CD8-positive, alpha-beta memory T cell (primary cell): ENCODE measurements at places on chromosomes 2 and 18.

DNA sequence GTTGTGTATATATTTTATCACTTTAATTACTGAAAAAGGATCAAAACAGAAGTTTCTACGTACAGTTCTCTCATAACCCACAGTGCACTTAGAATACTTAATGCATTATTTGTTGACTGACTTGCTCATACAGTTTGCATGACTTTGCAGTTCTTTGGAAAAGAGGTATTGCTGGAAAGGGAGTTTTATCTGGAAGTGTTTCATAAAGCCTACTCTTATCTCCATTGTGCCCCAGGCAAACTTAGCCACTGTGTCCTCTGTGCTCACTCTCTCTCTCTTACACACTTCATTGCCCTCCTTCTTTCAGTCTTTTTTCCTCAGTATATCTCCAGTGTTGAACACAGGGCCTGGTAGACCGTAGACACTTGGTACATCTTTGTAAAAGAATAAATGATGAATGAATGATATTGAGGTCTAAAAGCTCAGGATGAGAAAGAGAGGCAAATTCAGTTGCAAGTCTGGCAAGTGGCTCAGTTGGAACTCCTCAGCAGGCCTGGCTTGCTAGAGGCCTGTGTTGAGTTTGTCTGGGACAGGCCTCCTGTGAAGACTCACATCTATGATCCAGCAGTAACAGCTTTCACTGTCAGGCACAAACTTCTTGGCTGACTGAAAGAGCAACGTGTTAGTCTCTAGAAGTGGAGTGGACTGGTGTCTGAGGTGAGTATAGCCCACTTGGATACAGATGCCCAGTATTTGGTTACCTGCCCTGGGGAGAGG is 56.1 kb downstream of the SETBP1 start:
- no peak for DNase-seq

- DNase-seq = no peak
Measured at GRCh38 chr2:98028101-98028561, 32.4 kb upstream of the TMEM131 start.

DNA sequence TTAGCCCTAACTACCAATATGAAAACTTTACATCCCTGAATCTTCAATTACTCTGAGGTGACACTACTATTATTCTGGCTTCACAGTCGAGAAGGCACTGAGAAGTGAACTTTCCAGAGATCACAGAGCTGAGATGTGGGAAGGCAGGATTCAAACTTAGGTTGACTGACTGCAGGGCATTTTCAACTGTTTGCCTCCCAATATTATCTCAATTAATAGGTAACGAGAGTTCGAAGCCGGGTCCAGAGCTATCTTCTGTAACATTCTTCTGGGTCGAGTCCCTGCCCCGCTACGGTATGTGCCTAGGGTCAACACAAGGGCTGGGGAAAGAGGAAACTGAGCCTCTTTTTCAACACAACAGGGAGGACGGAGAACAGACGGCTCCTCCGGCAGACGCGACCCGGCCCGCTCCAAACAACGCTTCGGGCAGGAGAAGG is 740 bp downstream of the CHMP3 start:
- DNase-seq = no peak

DNA sequence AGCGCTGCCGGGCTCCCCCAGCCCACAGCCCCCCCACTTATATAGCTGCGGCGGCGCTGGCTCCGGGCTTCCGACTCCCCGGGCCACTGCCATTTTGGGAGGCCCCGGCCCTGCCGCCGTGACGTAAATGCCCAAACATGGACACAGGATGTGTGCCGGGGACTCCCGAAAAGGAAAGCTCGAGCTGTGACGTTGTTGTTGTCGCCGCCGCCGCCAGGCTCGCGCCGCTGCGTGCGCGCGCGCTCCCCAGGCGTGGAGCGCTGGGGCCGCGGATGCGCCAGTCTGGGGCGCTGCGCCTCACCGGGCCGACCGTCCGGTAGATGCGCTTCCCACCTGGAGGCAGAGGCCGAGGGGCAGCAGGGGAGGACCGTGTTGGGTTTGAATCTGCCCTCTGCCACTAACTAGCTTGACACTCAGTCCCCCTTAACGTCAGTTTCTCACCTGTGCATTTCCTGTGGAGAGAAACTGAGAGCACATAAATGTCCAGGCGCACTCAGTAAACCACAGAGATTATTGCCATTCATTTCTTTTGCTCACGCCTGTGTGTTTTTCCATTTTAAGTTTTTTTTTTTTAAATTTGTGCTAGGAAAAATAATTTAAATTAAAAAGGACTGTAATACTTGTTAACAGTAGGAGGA is at the start of gene EGR4:
Gene EGR4 (minus strand): TSS at position 15 of the 638 bp plus-strand sequence. CDS start 231 bp downstream, outside the sequence.
- DNase-seq = peak; percentile 85

- no peak for DNase-seq
Measured at GRCh38 chr2:177708660-177709444, 316.3 kb downstream of the AGPS start.

GRCh38 chr2:104043864-104044263 is 810.1 kb upstream of the POU3F3 start:
- DNase-seq = no peak

DNA sequence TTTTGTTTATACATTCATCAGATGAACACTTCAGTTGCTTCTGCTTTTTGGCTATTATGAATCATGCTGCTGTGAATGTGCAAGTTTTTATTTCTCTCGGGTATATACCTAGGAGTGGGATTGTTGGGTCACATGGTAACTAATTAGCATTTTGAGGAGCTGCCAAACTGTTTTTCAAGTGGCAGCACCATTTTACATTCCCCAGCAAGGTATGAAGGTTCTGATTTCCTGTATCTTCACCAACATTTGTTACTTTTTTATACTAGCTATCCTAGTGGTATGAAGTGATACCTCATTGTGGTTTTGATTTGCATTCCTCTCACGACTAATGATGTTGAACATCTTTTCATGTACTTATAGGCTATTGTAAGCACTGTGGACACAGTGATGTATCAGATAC is 53.9 kb downstream of the DYNC1I2 start:
- DNase-seq = no peak

- DNase-seq = no peak
Measured at GRCh38 chr2:208329485-208329884, 63.4 kb downstream of the PIKFYVE start.

- no peak for DNase-seq
Measured at GRCh38 chr18:64713284-64713683, 564.4 kb upstream of the LINC00305 start.

DNA sequence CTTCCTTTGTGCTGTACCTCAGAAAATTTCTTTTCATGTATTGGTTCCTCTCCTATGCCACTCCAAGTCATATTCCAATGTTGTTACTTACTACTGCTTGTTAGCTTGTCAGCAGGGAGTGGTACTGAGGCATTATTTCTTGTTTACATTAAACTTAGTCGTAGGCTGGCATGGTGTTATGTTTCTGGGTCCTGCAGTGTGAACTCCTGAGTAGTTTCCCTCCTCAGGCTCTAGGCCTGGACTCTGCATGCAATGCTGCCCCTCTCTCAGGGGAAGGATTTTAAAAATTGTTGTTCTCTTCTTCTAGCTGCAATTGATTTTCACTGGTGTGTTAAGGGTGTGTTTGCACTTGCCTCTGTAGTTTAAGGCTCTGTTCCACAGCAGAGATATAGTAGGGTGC is 671.6 kb downstream of the PLCL1 start:
- no peak for DNase-seq

- no peak for DNase-seq
Measured at GRCh38 chr2:32478889-32479620, 122.2 kb downstream of the BIRC6 start.

GRCh38 chr2:31397094-31397493 is 17.4 kb downstream of the XDH start:
- DNase-seq = no peak

GRCh38 chr2:149601141-149601796 is 13.7 kb upstream of the MMADHC start:
- DNase-seq = no peak

GRCh38 chr2:215460682-215461382 is 25.0 kb upstream of the FN1 start:
- no peak for DNase-seq

DNA sequence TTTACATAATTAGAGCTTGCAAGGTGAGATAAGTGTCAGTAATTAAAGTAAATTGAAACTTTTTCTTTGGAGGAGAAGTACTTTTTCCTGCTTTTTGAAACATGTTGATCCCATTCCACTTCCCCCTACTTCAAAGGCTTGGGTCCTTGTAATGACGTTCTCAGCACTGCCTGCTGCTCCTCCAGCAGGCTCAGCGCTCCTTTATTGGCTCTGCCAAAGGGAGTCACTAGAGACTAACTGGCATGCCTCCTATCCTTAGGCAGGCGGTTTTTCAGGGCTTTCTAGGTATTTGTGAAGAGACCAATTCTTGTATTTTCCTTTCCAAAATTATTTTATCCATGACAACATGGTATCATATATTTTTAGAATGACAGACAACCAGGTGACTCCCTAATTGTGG is 43.9 kb upstream of the ACADL start:
- no peak for DNase-seq

GRCh38 chr2:168593713-168594112 is 137.6 kb downstream of the CERS6 start:
- no peak for DNase-seq

DNA sequence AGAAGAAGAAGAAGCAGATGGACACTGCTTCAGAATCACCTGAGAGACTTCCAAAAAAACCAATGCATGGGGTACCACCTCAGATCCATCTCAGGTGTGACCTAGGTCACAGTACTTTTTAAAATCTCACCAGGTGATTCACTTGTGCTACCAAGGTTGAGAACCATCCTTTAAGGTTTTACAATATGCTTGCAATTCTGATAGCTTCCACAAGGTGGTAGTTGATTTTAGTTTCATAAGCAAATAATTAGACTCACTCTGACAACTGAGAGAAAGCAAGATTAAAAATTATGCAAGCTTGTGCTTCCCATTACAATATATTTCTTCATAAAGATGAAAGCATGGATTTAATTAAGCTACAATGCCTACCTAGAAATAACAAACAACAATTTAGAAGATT is 355.1 kb downstream of the EN1 start:
- DNase-seq = no peak

- DNase-seq = no peak
Measured at GRCh38 chr2:60007671-60008070, 545.8 kb downstream of the BCL11A start.

DNA sequence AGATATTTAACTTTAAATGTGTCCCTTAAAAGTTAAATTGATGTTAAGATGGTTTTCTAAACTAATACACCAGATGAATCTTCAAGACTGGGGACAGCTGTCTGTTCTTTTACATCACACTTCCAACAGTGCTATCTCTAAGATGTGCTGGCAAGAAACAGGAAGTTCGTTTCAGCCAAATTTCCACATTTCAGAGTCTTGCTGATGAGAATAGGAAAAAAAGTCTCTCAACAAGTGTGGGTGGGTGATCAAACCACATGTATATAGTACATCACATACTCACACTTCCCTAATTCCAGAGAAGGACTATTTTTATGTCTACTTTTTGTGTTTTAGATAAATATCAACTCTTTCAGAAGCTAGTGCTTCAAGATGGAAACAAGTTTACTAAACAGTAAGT is 1712.8 kb upstream of the TMEFF2 start:
- no peak for DNase-seq

- no peak for DNase-seq
Measured at GRCh38 chr2:227214622-227215041, 50.2 kb downstream of the COL4A3 start.

- DNase-seq = no peak
Measured at GRCh38 chr18:59633961-59634485, 63.2 kb downstream of the CCBE1 start.

- no peak for DNase-seq
Measured at GRCh38 chr18:45782662-45783061, 42.8 kb upstream of the SIGLEC15 start.

GRCh38 chr18:21064347-21064746 is 47.3 kb downstream of the ROCK1 start:
- no peak for DNase-seq

- DNase-seq = no peak
Measured at GRCh38 chr2:85987266-85988174, 98.7 kb upstream of the ST3GAL5 start.

DNA sequence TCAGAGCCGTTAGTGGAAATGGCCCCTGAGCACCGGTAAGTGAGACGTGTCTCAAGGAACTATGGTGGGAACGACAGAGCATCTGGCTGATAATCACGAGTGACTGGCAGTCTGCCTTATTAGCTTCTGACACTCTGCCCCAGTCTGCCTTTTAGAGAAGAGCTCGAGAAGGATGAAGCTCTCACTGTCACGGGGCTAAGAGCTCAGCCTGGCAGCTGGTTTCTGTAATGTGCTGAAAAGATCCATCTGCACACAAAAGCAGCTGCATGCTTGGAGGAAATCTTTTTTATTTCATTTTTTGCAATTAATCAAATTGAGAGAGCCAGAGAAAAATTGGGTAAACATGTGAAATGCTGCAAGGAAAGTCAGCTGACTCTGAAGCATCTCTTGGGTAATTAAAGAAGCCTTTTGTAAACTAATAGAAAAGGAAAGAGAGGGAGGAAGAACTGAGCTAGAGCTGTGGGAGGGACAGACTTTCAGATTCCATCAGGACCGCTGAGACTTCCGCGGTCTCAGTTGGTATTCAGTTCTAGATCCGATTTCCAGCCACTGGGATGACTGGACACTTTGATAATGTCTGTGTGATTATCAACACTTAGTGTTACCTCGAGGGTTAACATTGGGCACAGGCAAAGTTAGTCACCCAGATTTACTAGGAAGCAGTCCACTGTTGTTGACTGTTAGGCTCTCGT is 24.4 kb downstream of the MBP start:
- no peak for DNase-seq

- DNase-seq = no peak
Measured at GRCh38 chr2:229910832-229911412, 10.9 kb downstream of the TRIP12 start.

GRCh38 chr2:197839327-197839726 is 34.9 kb downstream of the PLCL1 start:
- DNase-seq = no peak

GRCh38 chr2:17710547-17711248 is 42.9 kb downstream of the SMC6 start:
- DNase-seq = no peak

DNA sequence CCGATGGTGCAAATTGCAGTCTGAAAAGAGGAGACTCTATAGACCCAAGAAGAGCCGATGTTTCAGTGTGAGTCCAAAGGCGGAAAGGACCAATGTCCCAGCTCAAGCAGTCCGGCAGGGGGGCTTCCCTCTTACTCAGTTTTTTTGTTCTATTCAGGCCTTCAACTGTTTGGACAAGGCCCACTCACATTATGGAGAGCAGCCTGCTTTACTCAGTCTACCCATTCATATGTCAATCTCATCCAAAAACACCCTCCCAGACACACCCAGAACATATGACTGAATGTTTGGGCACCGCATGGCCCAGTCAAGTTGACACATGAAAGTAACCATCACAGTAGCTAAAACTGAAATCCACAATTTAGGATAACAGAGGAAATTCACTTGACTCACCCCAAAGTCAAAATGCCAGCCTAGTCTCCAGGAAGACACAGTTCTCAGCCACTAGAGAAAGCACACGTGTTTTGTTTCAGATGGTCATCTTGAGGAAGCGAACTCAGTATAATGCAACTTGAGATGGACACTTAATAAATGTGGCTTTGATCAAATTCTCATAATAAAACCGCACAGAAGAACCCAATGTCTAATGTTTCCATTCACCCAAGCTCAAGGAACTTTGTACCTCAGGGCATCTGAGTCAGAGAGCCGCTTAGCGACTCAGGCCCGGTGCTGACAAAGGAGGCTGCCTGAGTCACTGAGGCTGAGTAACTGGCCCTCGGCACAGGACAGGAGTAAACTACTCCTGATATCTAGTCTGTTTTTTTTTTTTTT is 2.4 kb downstream of the FHL2 start:
- no peak for DNase-seq

- DNase-seq = no peak
Measured at GRCh38 chr2:152236191-152236925, 60.8 kb upstream of the STAM2 start.
